ENCODE measurements at places on chromosomes 7 and 10. TPM values are rescaled to one million over a fixed set of nuclear protein-coding genes. Genes with fewer than 3 reads are reported as not detected.

GRCh38 chr10:30788307-30788706, 158.8 kb upstream of the LYZL2 start:
- peak; percentile 48 for DNase-seq

GRCh38 chr10:6504296-6504695, 75.8 kb downstream of the PRKCQ start:
- DNase-seq = peak; percentile 53

DNA sequence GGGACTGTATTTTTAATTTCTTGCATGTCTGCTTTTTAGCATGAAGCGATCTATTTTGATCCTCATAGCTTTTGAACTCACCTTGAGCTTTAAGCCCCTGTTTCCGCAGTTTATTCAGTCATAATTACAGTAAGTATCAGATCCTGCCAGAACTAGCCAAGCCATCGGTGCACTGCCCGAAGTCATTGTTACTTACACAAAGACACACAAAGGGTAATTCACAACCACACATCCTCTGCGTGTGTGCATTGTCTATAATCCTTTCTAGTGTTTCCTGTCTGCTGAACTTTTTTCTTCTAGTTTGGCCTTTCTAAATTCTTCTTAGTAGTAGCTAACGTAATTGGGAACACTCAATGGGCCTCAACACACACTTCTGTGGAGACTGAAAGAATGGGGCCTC, 133.0 kb downstream of the SFMBT2 start:
- no peak for DNase-seq

GRCh38 chr10:70662362-70663220, 9.7 kb upstream of the ADAMTS14 start:
- DNase-seq = no peak

GRCh38 chr7:78212476-78213060, 414.0 kb downstream of the PHTF2 start:
- no peak for DNase-seq

DNA sequence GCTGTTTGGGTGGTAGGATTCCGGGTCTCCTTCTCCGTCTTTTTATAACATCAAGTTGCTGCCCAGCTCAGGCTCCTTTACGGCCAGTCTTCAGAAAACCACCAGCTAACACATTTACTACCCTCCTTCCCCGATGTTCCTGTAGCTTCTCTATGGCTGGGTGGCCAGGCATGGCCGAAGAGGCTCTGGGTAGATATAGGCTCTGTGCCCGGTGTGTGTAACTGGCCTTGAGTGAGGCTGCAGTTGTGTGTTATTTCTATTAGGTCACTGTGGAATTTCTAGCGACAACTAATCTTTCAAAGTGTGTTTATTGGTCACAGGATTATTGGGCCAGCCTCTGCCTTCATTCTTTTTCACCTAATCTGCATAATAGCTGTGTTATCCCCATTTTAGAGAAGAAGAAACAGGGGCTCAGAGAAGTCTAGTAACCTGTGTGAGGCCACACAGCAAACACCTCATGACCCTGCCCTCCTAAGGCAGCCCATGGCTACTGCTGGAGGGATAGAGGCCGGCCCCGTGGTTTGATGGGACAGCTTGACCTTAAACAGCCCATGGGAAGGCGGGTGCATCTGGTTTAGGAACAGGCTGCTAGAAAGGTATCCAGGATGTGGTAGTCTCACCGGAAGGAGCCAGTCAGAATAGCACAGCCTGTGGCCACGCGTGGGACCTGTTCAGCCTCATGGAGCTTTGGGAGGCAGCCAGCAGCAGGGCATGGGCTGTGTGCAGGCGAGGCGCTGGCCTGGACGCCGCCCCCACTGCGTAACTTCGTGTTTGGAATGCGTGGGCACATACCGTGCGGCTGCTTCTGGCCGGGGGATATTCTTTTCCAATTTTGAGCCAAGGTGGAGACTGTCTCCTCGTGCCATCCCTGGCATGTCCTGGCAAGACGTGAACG, 29.7 kb downstream of the HTRA1 start:
- peak; percentile 44 for DNase-seq

GRCh38 chr7:23076772-23077171, 28.8 kb upstream of the KLHL7 start:
- DNase-seq = no peak

GRCh38 chr10:124222988-124223710, 129.8 kb upstream of the CHST15 start:
- no peak for DNase-seq

DNA sequence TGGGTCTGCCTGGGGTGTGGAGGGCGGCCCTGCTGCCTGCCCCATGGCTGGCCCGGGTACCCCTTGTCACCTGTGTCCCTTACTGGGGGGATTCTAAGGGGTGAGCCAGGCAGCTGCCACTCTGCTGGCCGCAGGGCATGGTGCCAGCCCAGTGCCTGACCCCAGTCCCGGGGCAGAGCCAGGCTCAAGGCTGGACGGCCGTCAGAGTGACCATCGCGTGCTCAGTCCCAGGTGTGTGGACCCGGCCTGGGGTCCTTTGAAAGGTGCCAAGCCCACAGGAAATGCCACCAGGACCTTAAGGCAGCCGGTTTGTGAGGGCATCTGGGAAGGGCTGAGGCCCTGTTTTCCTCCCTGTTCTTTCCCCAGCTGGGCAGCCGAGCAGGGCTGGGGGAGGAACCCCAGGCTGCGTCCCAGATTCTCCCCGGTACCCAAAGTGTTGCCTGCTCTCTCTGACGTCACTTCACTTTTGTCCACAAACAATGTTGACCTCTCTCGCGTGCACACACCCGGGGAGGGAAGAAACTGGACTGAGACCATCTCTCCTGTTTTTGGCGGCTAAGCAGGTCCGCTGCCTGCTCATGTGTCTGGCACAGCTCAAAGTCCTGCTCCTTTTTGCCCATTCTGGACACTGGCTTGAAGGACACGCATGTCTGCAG, 37.6 kb downstream of the PAPOLB start:
- DNase-seq = no peak

- no peak for DNase-seq
These were observed 10.8 kb downstream of the PARD3 start for GRCh38 chr10:34804306-34804705.

DNA sequence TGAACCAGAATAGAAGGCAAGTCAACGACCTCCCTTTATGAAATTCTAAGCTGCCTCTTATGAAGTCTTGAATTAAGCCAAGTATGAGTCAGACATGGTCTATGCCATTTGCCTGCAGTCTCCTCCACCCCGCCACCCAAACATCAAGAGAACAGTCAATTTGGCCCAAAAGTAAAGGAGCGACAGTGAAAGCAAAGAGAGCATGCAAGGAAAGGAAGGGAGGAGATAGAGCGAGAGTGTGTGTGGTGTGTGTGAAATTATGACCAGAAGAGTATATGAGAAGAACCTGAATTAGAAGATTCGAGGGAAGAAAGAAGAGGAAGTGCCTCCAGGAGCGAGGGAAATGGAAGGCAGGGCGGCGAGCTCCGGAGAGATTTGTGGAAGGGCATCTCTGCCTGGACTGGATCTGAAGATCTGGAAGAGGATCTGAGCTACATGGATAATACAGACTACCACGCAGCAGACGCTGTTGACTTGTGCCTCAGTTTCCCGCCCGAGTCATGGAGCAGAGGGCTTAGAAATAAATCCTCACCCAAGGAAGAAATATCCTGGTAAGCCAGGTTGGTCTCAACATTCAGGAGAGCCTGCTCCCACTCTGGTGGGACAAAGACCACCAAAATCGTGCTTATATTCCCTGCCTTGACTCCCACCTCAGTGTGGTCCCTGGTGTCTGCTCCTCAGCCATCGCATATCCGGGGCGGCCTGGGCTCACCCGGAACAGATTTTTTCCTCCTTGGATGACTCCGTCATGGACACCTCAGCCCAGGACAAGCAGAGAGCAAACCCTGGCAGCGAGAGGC, 459 bp downstream of the ZDHHC6 start:
- peak; percentile 16 for DNase-seq

DNA sequence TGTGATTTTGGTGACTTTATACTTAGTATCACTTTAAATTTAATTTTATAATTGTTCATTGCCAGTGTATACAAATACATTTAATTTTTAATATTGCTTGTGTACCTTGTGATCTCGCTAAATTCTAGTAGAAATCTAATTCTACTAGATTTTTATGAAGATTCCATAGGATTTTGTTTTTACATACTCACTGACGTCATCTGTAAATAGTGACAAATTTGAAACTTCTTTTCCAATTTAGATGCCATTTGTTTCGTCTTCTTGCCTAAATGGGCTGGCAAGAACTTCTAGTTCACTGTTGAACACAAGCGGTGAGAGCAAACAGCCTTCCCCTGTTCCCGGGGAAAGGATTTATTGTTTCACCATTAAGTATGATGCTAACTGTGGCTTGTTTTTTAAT, 17.3 kb upstream of the PNLIPRP3 start:
- DNase-seq = no peak

GRCh38 chr7:139679731-139680594, 97.8 kb downstream of the HIPK2 start:
- no peak for DNase-seq

Gene KCNH2
- total RNA-seq = 0.17 TPM

Gene CRHR2
- not detected for total RNA-seq

Gene SLC13A4
- total RNA-seq = not detected

Gene IDI2
- not detected for total RNA-seq
